Fibroblast of skin of back (primary cell): ENCODE measurements at places on chromosomes 2 and 18.

DNA sequence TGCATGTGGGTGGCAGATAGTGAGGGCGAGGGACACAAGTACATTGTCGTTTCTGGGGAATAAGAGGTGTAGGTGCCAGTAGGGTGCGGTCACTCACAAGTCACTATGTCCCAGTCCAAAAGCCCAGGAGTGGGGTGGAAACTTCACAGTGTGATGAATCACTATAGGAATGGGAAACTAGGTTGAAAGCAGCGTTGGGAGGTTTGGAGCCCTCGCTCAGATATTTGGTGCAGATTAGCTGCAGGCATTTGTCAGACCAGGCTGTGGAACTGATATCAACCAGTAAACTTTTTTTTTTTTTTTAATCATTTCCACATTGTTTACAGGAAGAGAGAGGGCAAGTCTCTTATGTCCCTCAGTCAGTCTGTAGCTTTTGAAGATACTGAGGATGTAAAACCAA lies 121.8 kb downstream of the CERS6 start:
- DNase-seq = no peak

- no peak for DNase-seq
These were observed 81.8 kb downstream of the RTP5 start for GRCh38 chr2:241951316-241951700.

GRCh38 chr2:170928036-170928823 lies 823 bp upstream of the GORASP2 start:
- peak; percentile 23 for DNase-seq

DNA sequence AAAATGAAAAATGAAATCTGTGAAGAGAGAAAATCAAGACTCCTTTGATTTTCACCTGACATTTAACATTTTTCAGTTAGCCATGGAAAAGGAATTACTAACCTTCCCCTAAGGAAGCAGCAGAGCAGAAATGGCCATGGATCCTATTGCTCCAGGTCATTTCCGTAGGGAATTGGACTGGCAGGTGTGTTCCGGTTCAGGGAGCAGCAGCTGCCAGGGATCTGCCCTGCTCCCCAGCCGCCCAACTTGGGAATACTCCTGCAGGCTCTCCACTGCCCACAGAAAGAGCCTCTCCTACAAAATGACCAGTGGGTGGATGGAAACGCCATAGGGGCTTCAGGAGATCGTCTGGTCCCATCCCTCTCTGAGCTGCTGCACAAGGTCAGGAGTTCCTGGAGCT lies 86.0 kb upstream of the MAPK4 start:
- no peak for DNase-seq
